ENCODE measurements at places on chromosomes 1 and 21.

GRCh38 chr1:161089251-161089924 is at the start of gene NECTIN4:
NECTIN4 (minus strand) TSS chr1:161089558; CDS start chr1:161089296, 262 bp downstream.
- DNase-seq = no peak

DNA sequence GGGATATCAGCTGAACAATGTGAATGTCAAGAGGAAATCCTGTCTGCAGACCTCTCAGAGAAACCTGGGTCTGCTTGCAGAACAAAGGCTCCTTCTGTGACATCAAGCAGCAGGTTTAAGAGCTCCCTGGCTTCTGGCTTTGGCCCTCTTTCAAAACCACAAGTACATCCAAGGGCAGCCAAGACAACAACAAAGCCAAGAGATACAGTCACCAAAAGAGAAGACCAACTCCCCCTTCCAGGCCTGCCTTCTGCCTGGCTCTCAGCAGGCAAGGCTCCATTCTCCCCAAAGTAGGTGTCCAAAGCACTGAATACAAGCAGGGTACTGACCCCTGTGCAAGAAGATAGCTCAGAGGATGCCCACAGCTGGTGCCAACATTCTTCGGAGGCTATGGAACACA is 11.5 kb downstream of the BCAR3 start:
- DNase-seq = no peak

DNA sequence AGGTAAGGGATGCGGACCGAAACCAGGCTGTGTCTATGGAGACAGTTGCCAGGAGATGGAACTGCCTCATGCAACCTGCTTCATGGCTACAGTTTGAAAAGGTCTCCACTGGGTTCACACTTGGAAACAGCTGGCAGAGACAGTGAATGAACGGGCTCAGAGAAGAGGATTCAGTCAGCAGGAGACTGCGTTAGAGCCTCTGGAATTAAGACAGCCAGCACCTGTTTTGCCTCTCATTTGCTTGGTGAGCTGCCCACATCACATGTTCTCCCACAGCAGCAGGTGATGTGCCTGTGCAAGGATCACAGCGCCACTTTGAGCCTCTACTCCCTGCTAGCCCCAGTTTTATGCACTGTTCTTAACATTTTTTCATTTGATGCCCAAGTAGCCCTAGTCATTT is 321.0 kb downstream of the PLPP3 start:
- DNase-seq = no peak

- no peak for DNase-seq
Observed at GRCh38 chr1:70754701-70755100, 292.9 kb downstream of the PTGER3 start.

DNA sequence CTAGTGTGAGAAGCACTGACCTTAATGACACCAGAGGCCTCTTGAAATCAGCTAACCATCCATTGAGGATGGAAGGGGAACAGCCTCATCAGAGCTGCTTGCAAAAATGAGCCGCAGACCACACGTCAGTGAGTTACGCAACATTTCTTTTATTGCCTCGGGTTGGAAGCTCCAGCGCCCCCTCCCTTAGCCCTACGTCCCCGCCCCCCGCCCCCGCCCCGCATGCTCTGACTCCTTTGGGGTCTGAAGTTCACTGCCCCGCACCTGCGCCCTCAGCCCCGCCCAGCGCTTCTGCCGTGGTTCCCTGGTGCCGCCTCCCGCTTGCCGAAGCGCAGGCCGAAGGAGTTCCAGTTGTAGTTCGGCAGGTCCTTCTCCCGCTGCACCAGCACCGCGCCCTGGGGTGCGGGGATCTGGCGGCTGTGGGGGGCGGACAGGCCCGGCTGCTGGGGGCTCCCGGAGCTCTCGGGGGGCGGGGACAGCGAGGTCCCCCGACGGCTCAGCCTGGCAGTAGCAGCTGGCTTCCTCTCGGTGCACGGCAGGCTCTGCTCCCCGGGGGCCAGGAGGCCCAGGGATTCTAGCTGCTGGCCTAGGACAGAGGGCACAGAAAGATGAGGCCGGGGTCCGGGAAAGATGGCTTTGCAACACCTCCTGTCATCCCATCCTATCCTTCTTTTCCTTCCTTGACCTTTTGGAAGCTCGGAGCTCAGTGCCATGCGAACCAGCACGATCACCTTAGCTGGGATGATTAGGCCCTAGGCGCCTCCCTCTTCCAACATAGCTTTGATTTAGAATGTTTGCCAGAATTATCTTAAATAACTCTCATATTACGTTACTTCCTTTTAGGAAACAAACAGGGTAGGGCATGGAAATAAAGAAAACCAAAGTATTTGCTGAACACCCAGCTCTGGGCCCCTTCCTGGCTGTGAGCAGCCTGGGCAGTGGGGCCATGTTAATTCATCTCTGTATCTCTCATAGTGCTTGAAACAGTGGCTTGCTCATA is 5.8 kb downstream of the KISS1 start:
- no peak for DNase-seq

- DNase-seq = no peak
Observed at GRCh38 chr1:15985611-15986297, 9.9 kb upstream of the ZBTB17 start.

DNA sequence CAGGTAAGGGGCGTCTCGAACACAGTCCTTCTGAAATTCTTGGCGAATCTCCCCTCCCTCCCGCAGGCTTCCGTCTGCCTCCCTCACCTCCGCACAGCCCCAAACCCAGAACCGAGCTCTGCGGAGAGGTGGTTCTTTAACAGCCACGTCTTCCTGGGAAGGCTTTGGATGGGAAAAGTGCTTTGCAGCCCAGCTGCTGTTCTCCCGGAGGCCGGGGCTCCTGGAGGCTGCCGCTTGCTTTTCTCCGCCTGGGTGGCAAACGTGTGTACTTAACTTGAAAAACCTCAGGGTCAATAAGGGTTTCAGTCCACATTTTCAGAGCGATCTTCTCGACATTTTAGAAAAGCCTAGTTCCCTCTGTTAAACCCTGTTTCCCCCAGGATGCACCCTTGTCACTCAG is 109.3 kb downstream of the PRDM16 start:
- DNase-seq = no peak
